Pancreas (tissue), 10 donors: ENCODE measurements at places on chromosomes 13 and 19. TPM values are rescaled to one million over a fixed set of nuclear protein-coding genes. Genes with fewer than 3 reads are reported as not detected.

SGCG gene
- total RNA-seq: 0.14 TPM

PSG6 gene
- not detected for total RNA-seq

PTGIR gene
- 0.56 TPM for total RNA-seq

ZNF865 gene
- 6.6 TPM for total RNA-seq

RNF225 gene
- total RNA-seq: not detected

ERICH6B gene
- not detected for total RNA-seq

KLK11 gene
- total RNA-seq: 11.9 TPM

DNA sequence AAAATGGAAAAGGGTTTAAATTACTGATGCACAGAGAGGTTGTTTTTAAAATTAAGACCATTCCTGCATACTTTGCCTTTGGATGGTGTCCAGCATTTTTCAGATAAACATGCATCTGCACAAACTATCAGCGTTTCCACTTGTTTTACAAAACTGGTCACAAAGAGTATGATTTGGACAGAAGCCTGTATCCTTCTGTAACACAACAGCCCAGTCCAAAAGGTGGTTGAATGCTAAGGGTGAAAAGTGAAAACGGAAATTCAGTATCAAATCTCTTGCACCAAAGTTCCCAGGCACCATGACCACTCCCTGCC, 21.7 kb upstream of the DOCK9 start:
- no peak overlapping the region for H3K27ac ChIP-seq
- no peaks in the 10 kb centered on the region for H3K36me3 ChIP-seq
- no peak overlapping the region for H3K4me3 ChIP-seq
- DNase-seq: no peak
- no peaks in the 10 kb centered on the region for H3K27me3 ChIP-seq

GRCh38 chr19:45528149-45528743, 21.0 kb downstream of the VASP start:
- H3K27me3 ChIP-seq: no peaks in the 10 kb centered on the region
- no peaks in the 10 kb centered on the region for H3K36me3 ChIP-seq
- peak overlapping the region; percentile 58 for H3K4me3 ChIP-seq
- H3K4me1 ChIP-seq: peaks cover 6% of the 10 kb centered on the region
- H3K27ac ChIP-seq: peak overlapping the region; percentile 58
- peak; percentile 34 for DNase-seq

GRCh38 chr13:25177012-25177411, 4.9 kb upstream of the AMER2 start:
- no peak overlapping the region for H3K27ac ChIP-seq
- no peaks in the 10 kb centered on the region for H3K27me3 ChIP-seq
- no peak for DNase-seq
- H3K36me3 ChIP-seq: no peaks in the 10 kb centered on the region
- no peaks in the 10 kb centered on the region for H3K4me1 ChIP-seq
